CD4-positive, alpha-beta T cell treated with Interleukin-12 subunit alpha and Interleukin-12 subunit beta, for 1 hour (primary cell): ENCODE measurements at places on chromosomes 3 and 15.

GRCh38 chr3:183959214-183959613 is 58.5 kb downstream of the ABCC5 start:
- DNase-seq, result no peak

- no peak for DNase-seq
Measured at GRCh38 chr3:196087906-196088305, 6.0 kb upstream of the TFRC start.

- no peak for DNase-seq
Measured at GRCh38 chr3:197021231-197021630, 8.4 kb downstream of the MELTF start.

- DNase-seq, result no peak
Measured at GRCh38 chr3:107578523-107578922, 55.8 kb downstream of the BBX start.

GRCh38 chr3:44982817-44983216 is 6.8 kb downstream of the EXOSC7 start:
- DNase-seq, result no peak

GRCh38 chr3:107846279-107846852 is 244.5 kb downstream of the CD47 start:
- DNase-seq, result peak; percentile 20

DNA sequence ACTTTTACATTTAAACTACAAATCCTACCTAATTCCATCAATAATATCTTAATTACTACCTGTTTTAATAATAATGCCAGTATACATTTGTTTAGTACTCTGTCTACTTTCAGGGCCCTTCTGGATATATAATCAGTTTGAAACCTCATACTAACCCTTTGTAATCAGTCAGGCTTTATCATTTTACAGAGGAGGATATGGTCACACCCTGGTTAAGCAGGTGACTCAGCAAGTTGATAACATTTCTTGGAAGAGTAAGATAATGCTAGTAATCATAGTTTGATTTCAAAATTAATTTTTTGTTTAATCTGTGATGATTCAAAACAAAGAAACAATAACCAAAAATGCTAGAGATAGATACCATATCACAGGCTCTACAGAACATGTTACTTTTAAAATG is 208.2 kb upstream of the MANF start:
- no peak for DNase-seq

DNA sequence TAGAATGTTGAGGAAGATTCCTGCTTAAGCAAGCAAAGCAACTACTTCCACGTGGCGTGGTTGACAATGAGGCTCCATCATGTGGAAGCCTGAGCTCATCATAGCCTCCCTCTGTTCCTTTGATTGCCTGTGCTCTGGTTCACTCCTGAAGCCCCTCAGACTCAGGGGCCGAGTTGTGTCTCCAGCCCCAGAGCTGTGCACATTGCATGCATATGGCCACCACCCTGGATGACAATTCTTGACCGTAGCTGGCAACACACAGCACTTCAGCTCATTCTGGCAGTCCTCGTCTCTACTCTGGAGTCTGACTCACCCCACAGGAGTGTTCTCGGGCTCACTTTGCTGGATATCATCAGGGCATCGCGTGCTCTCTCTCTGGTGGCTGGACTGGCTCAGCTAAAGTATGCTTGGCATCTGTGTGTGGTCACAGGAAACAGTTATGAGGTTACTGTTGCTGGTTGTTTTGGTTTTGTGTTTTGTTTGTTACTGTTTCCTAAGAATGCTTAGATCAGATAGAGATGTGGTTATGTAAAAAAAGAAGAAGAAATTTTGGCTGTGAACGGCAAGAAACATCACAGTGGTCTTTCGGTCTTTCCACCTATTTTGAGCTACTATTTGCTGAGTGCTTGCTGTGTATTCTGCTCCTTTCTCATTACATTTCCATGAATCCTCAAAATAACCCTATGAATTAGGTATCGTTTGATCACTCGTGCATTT is 41.6 kb upstream of the MRPS22 start:
- no peak for DNase-seq

- no peak for DNase-seq
Measured at GRCh38 chr3:96814651-96815567, 515 bp downstream of the EPHA6 start.

DNA sequence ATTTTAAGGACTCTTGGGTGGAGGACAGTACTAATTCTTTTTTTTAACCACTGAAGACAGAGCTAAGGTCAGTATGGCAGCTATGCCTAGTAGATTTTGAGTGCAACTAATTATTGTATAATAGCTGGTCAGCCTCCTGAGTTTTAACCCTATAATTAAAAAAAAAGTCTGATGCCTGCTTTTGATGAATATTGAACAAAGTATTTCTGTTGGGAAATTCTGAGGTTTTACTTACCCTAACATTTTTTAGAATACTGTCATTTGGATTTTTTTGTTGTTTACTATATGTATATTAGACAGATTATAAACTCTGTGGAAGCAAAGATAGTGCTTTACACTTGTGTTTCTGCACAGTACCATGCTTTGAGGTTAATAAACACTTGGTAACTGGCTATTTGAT is 20.8 kb downstream of the TCF12 start:
- DNase-seq, result no peak

- no peak for DNase-seq
Measured at GRCh38 chr3:56590814-56591213, 33.8 kb downstream of the CCDC66 start.

- no peak for DNase-seq
Measured at GRCh38 chr3:181913254-181913653, 201.5 kb downstream of the SOX2 start.

GRCh38 chr15:59237119-59237855 is 30.6 kb downstream of the LDHAL6B start:
- DNase-seq, result no peak

- DNase-seq, result no peak
Measured at GRCh38 chr15:76328106-76328696, 8.4 kb upstream of the ISL2 start.

GRCh38 chr15:63970621-63971426 is 75.5 kb downstream of the DAPK2 start:
- peak; percentile 15 for DNase-seq

DNA sequence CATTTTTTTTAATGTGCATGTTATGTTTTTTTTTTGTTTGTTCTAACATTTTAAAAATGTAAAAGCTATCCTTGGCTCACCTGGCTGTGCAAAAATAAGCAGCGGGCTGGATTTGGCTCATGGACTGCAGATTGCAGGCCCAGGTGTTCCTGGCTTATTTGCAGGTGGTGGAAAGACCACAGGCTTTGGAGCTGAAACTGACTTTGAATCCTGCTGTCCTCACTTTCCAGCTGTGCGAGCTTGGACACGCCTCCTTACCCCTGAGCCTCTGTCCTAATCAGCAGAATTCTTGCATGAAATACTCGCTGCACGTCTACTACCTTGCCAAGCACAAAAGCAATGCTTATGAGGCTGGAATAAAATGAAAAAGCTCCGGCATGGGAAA is 188.7 kb upstream of the TPM1 start:
- no peak for DNase-seq

DNA sequence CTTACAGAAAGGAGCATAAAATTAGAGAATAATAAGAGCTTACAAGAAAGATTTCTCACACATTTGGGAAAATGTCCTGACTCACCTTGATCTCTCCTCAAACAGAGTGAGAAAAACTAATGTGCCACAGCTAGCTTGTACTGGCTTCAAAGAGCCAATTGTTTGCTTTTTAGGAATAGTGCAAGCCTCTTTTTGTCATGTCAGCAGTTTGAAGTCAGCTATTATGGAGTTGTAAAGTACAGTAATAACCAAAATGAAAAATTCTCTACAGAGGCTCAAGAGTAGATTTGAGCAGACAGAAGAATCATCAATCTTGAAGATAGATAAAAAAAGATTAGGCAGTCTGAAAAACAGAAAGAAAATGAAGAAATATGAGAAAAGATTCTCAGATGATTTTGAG is 313.4 kb upstream of the GPR149 start:
- DNase-seq, result no peak

- DNase-seq, result no peak
Measured at GRCh38 chr3:106824856-106825255, 552.4 kb upstream of the CCDC54 start.

- DNase-seq, result no peak
Measured at GRCh38 chr3:193297421-193297820, 56.4 kb downstream of the PLAAT1 start.

DNA sequence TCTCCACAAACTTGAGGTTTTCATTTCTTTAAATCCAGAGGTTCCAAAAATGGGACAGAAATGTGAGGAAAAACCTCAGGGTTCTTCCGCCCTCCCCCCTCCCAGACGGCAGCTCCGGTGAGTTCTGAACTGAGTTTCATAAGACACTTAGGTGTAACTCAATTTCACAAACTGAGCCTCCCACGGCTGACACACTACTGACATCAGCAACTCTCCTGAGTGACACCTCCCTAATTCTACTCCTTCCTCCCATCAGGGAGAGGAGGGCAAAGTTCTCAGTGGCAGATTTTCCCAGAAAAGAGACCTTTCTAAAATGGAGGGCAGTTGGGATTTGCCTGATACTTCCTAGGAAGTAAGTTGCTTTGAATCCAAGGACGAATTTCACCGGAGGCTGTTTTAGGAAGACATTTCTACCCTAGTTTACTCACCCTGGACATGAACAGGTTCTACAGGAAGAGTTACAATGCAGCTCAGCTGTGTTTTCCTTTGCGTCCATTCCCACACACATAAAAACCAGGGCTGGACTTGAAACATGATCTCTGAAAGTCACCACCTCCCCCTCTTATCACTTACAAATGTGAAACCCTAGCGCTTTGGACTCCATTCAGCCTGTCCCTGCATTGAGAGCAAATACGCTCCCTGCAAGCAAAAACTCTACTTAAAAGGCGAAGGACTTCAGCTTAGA is 78.1 kb upstream of the LMOD3 start:
- DNase-seq, result peak; percentile 40

DNA sequence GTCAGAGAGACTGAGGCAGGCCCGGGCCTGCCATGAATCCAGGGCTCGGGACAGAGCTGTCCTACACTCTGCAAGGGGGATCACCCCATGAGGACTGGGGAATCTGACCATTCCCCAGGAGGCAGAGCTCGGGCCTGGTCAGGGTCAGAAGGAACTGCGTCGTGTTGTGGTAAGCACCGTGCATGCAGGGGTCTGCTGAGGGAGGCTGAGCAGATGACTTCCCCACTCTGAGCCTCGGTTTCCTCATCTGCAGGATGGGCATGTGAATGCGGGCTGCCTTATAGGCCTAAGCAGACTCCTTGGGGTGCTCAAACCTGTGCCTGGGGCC is 61.6 kb upstream of the IQSEC1 start:
- DNase-seq, result no peak

GRCh38 chr3:152384412-152384811 is 115.7 kb downstream of the MBNL1 start:
- peak; percentile 27 for DNase-seq

- no peak for DNase-seq
Measured at GRCh38 chr3:109073116-109073515, 44.8 kb downstream of the MORC1 start.

GRCh38 chr3:12452361-12453330 is 31.6 kb upstream of the TSEN2 start:
- no peak for DNase-seq

GRCh38 chr3:132254076-132254755 is 63.0 kb upstream of the ACP3 start:
- DNase-seq, result no peak

DNA sequence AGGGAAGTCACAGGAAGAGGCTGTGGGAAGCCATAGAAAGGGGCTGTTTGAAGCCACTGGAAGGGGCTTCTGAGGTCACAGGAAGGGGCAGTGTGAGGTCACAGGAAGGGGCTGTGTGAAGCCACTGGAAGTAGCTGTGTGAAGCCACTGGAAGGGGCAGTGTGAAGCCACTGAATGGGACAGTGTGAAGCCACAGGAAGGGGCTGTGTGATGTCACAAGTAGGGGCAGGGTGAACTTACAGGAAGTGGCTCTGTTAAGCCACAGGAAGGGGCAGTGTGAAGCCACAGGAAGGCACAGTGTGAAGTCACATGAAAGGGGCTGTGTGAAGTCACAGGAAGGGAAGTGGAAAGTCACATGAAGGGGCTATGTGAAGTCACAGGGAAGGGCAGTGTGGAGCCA is 33.1 kb downstream of the GASK1A start:
- DNase-seq, result no peak

DNA sequence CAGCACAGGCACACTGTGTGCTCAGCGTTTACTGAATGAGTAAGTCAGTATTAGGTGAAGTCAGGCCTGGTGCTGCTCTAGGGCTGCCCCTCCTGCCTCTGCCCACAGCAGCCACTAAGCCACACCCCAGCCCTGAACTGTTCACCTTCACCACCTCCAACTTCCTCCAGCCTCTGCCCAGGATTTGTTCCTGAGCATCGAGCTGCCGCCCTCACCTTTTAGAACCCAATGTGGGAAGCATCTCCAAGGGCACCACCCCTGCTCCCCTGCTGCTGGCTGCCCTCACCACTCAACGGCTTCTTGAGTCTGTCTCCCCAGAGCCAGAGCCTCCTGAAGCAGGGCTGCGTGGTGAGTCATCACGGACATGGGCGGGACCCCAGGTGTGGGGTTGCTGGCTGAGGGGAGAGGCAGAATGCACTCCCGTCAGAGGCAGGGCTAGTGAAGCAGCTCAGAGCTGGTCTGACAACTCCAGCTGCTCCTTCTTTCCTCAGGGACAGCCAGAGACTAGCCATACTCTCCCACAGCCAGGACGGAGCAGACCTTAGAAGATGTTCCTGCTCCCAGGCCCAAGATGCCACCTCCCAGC is 5.8 kb downstream of the HYAL2 start:
- peak; percentile 80 for DNase-seq

GRCh38 chr15:90557186-90558084 is 27.7 kb downstream of the CRTC3 start:
- no peak for DNase-seq

DNA sequence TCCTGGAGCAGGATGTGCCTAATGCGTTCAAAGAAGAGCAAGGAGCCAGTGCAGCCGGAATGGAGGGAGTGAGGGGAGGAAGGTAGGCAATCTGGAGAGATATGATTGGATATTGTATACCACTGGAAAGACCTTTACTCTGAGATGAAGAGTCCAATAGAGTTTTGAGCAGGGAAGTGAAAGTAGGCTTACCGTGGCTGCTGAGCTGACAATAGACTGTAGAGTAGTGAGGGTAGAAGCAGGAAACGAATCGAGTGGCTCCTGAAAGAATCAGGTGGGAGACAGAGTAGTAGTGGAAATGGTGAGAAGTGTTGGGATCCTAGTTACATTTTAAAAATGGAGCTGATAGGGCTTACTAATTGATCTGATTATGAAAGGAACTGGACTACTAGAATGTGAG is 51.8 kb upstream of the NUDT16 start:
- DNase-seq, result no peak

DNA sequence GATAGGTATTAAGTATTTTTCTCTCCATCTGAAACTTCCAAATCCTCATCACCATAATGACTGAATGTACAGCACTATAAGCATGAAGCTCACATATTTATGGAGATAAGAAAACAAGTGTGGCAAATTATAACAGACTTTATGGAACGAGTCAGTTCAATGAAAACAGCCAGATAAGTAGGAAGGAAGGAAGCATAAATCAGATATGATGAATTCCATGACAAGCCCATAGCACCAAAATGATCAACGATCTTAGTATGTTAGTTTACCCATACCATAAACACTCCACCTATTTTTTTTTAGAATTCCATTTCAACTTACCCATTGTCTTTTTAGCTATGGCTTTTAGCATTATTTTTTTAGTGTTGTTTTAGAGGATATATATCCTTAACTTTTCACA is 169.5 kb downstream of the TNIK start:
- DNase-seq, result no peak
